Heart right ventricle (tissue), 16 donors: ENCODE measurements at places on chromosomes 6 and 20. TPM values are rescaled to one million over a fixed set of nuclear protein-coding genes. Genes with fewer than 3 reads are reported as not detected.
A peak's percentile ranks its signal among the peaks of the same experiment; 100 is the strongest.

DNA sequence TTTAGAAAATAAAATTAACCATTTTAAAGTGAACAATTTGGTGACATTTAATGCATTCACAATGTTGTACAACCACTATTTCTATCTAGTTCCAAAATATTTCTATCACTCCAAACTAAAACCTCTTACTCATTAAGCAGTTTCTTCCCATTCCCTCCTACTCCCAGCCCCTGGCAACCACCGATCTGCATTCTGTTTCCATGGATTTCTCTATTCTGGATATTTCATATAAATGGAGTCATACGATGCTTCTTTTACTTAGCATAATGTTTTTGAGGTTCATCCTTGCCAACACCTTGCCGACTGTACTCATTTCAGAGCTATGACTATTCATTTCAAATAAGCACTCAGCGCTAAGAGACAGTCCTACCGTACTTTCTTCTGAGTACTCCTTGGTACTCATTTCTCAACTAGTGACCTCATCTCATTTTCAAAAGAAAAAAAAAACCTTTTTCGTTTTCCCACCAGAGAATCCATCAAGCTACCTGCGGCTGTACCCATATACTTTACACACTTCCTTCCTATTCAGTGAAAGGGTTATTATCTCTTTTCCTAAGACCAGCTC, 259.2 kb downstream of the UTRN start:
- no peak overlapping the region for H3K4me3 ChIP-seq
- no peaks in the 10 kb centered on the region for H3K27me3 ChIP-seq
- peaks cover 37% of the 10 kb centered on the region for H3K36me3 ChIP-seq
- H3K27ac ChIP-seq: no peak overlapping the region

DNA sequence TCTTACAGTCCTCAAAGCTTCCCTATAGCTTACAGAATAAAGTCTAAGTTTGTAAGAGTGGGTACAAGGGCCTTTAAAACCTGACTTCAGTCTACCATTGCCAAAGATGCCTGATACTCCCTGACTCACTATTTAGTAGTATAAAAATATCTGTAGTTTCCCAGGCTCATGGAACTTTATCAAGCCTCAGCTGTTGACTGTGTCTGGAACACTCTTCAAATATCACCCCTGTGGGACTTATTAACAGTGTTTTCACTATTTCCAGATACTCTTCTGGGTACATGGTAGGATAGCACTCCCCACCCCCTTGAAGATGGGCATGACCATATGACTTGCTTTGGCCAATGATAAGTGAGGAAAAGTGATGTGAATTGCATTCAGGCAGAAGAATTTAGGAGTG, 105.3 kb upstream of the TENT5A start:
- peak overlapping the region; percentile 28 for H3K27ac ChIP-seq

The VGLL2 gene
- 0.22 TPM for total RNA-seq

The SOD2 gene
- total RNA-seq: 896 TPM

GRCh38 chr6:2792330-2793110, 27.3 kb downstream of the WRNIP1 start:
- no peak overlapping the region for H3K4me3 ChIP-seq
- H3K27me3 ChIP-seq: no peaks in the 10 kb centered on the region
- H3K27ac ChIP-seq: peak overlapping the region; percentile 72
- no peaks in the 10 kb centered on the region for H3K36me3 ChIP-seq

The GGTLC1 gene
- not detected for total RNA-seq

The SFT2D1 gene
- total RNA-seq: 21.3 TPM

GRCh38 chr6:111531185-111531584, 48.2 kb upstream of the REV3L start:
- no peaks in the 10 kb centered on the region for H3K36me3 ChIP-seq
- H3K27me3 ChIP-seq: no peaks in the 10 kb centered on the region
- DNase-seq: no peak
- H3K27ac ChIP-seq: no peak overlapping the region

DNA sequence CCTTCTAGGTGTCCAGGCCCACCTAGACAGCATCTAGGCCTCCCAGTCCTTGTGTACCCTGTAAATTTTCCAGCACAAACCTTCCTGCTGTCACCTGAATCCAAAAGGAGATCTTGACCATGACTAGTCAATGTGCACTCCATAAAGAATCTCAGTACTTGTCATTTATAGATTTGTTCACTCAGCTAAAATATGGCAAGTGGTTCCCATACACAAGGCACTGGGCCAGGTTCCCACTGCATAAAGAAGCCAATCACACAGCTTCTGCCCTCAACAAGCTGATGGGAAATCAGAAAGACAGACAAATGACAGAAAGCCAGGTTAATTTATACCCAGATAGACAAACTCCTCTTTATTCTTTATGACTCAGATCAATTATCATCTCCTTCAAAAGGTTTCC, 526.8 kb downstream of the CD83 start:
- H3K4me1 ChIP-seq: peaks cover 12% of the 10 kb centered on the region
- H3K36me3 ChIP-seq: no peaks in the 10 kb centered on the region
- no peak overlapping the region for H3K27ac ChIP-seq
- no peaks in the 10 kb centered on the region for H3K27me3 ChIP-seq
- H3K4me3 ChIP-seq: no peak overlapping the region

The HTR1B gene
- total RNA-seq: not detected

The GABRR1 gene
- total RNA-seq: not detected

GRCh38 chr6:127188744-127189143, 70.3 kb downstream of the RSPO3 start:
- H3K4me3 ChIP-seq: no peak overlapping the region
- H3K36me3 ChIP-seq: no peaks in the 10 kb centered on the region
- H3K4me1 ChIP-seq: peaks cover 9% of the 10 kb centered on the region

The TFB1M gene
- 21.2 TPM for total RNA-seq

- H3K4me3 ChIP-seq: no peak overlapping the region
- no peaks in the 10 kb centered on the region for H3K4me1 ChIP-seq
- no peak overlapping the region for H3K27ac ChIP-seq
- H3K27me3 ChIP-seq: no peaks in the 10 kb centered on the region
These were observed 483.2 kb downstream of the QKI start for GRCh38 chr6:163897669-163898068.

The PLN gene
- total RNA-seq: 2,657 TPM

The STMND1 gene
- total RNA-seq: not detected

The RRAGD gene
- 93.1 TPM for total RNA-seq

The ZNF165 gene
- total RNA-seq: not detected

DNA sequence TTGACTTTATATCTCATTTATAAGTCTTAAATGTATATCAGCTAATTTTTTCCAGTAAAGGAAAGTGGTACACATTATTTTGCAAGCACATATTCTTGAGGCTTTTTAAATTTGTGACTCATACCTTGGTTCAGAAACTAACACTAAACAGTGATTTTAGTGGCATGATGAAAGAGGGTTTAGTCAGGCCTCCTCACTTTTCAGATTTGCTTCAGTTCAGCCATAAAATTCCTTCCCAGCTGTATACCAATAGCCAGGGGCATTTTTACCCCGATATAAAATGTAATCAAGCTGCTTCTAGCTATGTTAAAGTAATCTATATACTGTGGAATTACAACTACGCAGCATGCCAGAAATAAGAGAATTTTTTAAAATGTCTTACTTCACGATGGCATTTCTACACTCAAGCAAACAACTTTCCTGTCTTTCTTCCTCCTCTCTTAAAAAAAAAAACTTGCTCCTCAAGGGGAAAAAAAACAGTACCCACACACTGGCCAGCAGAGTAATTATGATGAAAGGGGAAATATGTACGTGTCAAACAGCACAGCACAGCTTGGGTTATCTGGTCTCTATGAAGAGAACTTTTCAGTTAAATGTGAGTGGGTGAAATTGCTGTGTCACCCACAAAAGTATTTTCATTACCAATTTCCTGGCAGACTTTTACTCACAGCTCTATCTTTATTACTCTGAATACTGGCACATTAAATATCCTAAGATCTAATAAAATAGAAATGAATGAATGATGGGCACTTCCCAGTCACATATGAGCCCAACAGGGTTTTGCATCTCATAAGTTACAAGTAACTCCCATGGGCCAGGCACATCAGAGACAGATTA, 244.8 kb upstream of the TENT5A start:
- no peaks in the 10 kb centered on the region for H3K36me3 ChIP-seq
- no peak for DNase-seq
- no peaks in the 10 kb centered on the region for H3K27me3 ChIP-seq
- no peaks in the 10 kb centered on the region for H3K4me1 ChIP-seq

DNA sequence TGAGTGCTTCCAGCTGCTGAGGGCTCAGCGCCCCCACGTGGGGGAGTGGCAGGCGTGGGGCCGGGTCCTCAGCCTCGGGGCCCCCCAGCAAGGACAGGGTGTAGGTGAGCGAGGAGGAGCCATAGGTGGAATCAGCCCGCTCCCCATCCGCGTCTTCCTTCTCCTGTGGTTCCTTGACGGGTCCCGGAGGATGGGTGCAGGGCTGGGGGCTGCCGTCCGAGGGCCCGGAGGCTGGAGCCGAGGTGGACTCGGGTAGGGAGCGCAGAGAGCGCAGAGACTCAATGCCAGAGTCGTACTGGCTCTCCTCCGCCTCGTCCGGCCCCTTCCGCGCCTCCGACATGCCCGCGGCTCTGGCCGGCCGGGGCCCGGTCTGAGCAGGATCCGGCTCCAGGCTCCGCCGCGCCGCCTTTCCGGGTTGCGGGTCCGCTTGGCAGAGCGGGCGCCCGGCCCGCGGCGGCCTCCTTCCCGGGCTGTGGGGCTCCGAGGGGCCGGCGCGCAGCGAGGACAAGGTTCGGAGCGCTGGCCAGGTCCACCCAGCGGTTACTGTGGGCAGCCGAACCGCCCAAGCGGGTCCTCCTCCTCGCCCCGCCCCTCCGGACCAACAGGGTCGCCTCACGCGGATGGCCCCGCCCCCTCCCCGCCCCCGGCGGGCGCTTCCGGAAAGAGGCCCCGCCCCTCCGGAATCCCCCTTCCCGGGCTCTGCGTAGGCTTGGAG, at the start of gene NFKBIE:
Gene NFKBIE (minus strand): TSS at position 545 of the 715 bp plus-strand sequence. CDS start 205 bp downstream, at position 340.
- peak within 1 kb of the TSS; percentile 88 for H3K27ac ChIP-seq
- peaks cover 15% of the 10 kb centered on the region for H3K27me3 ChIP-seq
- H3K4me1 ChIP-seq: peaks cover 23% of the 10 kb centered on the region

DNA sequence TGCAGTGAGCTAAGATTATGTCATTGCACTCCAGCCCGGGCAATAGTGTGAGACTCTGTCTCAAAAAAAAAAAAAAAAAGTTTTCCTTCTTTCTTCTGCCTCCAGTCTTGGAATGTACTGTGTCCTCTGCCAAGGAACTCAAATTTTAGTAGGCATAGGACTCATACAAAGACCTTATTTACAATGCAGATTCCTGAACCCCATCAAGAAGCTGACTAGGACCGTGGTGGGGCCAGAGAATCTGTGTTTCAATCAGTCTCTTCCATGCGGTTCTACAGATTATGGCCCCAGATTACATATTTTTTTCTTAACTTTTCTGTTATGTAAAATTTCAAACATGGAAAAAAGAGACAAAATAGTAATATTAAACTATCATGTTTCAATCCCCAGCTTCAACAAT, 29.8 kb upstream of the PIM1 start:
- DNase-seq: no peak
- no peaks in the 10 kb centered on the region for H3K27me3 ChIP-seq
- H3K4me1 ChIP-seq: peaks cover 8% of the 10 kb centered on the region
- no peaks in the 10 kb centered on the region for H3K36me3 ChIP-seq
- no peak overlapping the region for H3K27ac ChIP-seq

DNA sequence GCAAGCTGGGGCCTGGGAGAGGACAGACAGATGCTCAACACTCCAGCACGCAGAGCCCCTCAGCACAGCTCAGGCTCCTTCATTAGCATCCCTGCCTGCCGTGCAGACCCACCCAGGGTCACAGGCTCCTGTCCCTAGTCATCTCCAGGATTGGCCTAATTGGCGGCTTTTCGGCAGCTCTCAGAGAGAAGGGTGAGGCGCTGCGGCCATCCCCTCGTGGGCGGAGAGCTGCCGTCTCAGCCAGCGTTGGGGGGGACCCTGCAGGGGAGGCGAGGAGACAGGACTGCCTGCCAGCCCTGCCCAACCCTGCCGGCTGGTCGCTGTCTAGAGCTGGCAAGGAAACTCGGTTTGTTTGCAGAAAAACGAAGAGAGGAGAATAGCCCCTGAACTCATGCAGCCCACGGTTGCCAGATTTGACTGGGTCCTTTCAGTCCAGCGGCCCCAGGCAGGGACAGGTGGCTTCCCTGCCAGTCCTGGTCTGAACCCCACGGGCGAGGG, 26.8 kb downstream of the BHLHE23 start:
- DNase-seq: no peak
- no peaks in the 10 kb centered on the region for H3K36me3 ChIP-seq
- H3K4me1 ChIP-seq: no peaks in the 10 kb centered on the region
- H3K4me3 ChIP-seq: no peak overlapping the region
- H3K27ac ChIP-seq: no peak overlapping the region

The PLCB1 gene
- 6.6 TPM for total RNA-seq

- H3K4me1 ChIP-seq: peaks cover 4% of the 10 kb centered on the region
- no peak overlapping the region for H3K27ac ChIP-seq
- no peak overlapping the region for H3K4me3 ChIP-seq
- no peaks in the 10 kb centered on the region for H3K36me3 ChIP-seq
- H3K27me3 ChIP-seq: peaks cover 14% of the 10 kb centered on the region
- no peak for DNase-seq
These were observed 71.3 kb downstream of the MKKS start for GRCh38 chr20:10362674-10363073.

DNA sequence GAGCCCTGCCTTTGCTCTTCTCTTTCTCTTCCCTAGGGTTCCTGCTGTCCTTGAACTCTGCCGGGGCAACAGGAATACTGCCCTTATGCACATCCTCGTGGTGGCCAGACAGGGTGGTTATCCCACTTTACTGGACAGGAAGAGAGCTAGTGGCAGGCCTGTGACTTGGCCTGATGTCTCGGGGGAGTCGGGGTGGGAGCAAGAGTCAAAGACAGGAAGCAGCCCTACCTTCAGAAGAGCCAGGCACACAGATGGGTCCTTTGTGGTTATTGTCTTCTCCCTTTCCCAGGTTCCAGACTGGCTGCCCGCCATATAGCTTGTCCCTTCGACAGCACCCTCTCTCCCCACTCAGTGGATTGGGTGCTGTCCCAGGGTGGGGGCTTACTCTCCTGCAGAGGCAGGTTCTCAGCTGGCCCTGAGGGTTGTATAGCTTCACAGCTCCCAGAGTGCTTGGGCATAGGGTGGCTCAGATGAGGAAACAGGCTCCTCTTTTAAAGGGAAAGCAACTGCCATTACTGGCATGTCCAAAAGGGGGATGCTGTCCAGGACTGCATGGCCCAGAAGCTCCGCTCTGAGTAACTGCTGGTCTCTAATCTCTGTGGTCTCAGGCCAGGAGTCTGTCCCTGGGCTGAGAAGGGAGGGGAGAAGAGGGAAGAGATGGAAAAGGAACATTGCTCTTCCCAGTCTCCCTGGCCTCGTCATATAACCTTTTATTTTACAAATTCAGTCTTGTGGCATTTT, 17.3 kb downstream of the PLCG1 start:
- no peaks in the 10 kb centered on the region for H3K27me3 ChIP-seq
- DNase-seq: peak; percentile 50
- H3K4me3 ChIP-seq: no peak overlapping the region

- peak overlapping the region; percentile 93 for H3K27ac ChIP-seq
- H3K4me1 ChIP-seq: peaks cover 34% of the 10 kb centered on the region
- no peaks in the 10 kb centered on the region for H3K27me3 ChIP-seq
- DNase-seq: no peak
- H3K36me3 ChIP-seq: peaks cover 31% of the 10 kb centered on the region
These were observed 476 bp downstream of the SNRPC start for GRCh38 chr6:34757687-34758274.

The SMLR1 gene
- total RNA-seq: not detected

The SIRPG gene
- not detected for total RNA-seq

The ARMC2 gene
- total RNA-seq: 15.8 TPM

- H3K27me3 ChIP-seq: no peaks in the 10 kb centered on the region
- peak overlapping the region; percentile 29 for H3K27ac ChIP-seq
- H3K36me3 ChIP-seq: no peaks in the 10 kb centered on the region
- DNase-seq: no peak
- peaks cover 17% of the 10 kb centered on the region for H3K4me1 ChIP-seq
These were observed 12.0 kb downstream of the LRP11 start for GRCh38 chr6:149852180-149852579.

GRCh38 chr20:24778585-24779031, 170.5 kb upstream of the CST7 start:
- no peak overlapping the region for H3K27ac ChIP-seq
- no peak overlapping the region for H3K4me3 ChIP-seq
- DNase-seq: no peak
- peaks cover 3% of the 10 kb centered on the region for H3K27me3 ChIP-seq
- no peaks in the 10 kb centered on the region for H3K36me3 ChIP-seq
